Foreskin keratinocyte (primary cell): ENCODE measurements at places on chromosomes 7 and 10.

DNA sequence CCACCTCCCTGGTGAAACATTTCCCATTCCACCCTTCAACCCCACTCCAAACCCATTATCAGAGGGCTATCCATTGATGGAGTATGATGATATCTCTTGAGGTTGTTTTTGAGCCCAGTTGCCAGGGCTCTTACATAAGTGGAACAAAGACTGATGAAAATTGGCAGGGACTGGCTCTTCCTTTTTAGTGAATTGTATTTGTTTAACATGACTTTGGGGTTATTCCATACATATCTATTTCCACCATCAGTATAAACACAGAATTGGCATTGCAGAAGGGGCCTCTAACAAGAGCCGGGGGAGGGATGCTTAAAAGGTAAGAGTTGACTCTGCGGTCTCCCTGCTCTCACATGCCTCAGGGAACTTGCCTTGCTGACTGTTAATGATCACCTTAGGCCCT lies 28.9 kb downstream of the FZD1 start:
- DNase-seq, result no peak

GRCh38 chr10:3000048-3000447 lies 67.3 kb upstream of the PFKP start:
- DNase-seq, result no peak

DNA sequence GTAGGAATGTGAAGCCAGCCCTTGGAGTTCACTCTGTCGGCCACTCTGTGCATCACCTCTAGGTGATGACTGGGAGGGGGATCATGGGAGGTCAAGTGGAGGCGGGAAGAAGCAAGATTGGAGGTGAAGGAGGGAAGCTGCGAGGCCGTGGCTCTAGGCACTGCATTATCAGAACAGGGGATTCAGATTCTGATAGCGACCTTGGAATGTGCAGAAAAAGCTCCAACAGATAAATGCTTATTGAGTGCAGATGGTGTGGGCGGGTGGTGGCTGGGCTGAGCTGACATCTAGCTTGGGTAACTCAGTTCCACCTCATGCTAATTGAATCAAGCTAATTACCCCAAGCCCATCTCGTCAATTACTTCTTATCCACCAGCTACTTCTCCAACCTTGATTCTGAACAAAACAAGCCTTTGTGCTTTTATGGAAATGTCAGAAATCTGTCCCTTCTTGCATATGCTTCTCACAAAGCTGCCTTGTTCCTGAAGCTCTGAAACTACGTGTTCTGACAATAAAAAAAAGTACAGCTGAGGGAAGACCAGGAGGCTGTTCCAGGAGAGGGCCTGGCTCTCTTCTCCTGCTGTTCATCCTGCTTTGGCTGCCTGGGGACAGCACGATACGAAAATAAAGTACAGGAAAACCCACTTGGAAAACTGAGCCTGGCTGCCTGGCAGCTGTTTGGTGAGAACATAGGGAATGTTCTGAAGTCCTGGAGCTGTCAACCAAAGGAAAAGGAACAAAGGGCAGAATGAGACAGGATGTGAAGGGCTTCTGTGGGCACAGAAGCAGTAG lies 27.5 kb downstream of the STRA8 start:
- no peak for DNase-seq

DNA sequence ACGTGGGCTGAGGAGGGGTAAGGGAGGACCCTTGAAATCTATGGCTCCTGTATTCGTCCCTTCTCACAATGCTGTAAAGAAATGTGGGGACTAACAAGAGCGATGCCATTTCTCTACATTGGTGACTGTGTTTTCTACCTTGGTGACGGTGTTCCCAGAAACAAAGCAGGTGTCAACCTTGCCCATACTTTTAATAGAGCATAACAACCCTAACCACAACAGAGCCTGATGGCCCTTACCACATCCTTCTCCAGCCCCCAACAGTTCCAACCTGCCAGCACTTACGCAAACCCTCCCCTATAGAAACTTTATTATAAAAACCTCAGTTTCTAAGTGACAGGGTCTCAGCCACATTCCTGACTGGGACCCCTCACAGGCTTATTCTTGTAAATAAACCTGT lies 28.2 kb upstream of the ADCYAP1R1 start:
- DNase-seq, result no peak
